Spinal cord (tissue), 10 donors: ENCODE measurements at places on chromosomes 7 and 10. TPM values are rescaled to one million over a fixed set of nuclear protein-coding genes. Genes with fewer than 3 reads are reported as not detected.

The SFTPD gene
- polyA plus RNA-seq: 2.6 TPM

The HSPA14 gene
- 17.7 TPM for polyA plus RNA-seq

The ZNF117 gene
- 28.2 TPM for polyA plus RNA-seq

The ANKRD7 gene
- 1.8 TPM for polyA plus RNA-seq

The URGCP gene
- 44.3 TPM for polyA plus RNA-seq

The PIK3AP1 gene
- 3.9 TPM for polyA plus RNA-seq

The ANXA7 gene
- polyA plus RNA-seq: 55.6 TPM

The FAM25A gene
- not detected for polyA plus RNA-seq

The PDE6C gene
- polyA plus RNA-seq: 0.82 TPM

The CELF2 gene
- polyA plus RNA-seq: 54.1 TPM

The MYOZ1 gene
- polyA plus RNA-seq: 1.3 TPM

The STEAP1 gene
- 1.2 TPM for polyA plus RNA-seq

The TFPI2 gene
- 3.6 TPM for polyA plus RNA-seq

The THSD7A gene
- 21.8 TPM for polyA plus RNA-seq

The IRF5 gene
- 6.5 TPM for polyA plus RNA-seq
